GM12878 (cell line): ENCODE measurements at places on chromosomes 2 and 18.

DNA sequence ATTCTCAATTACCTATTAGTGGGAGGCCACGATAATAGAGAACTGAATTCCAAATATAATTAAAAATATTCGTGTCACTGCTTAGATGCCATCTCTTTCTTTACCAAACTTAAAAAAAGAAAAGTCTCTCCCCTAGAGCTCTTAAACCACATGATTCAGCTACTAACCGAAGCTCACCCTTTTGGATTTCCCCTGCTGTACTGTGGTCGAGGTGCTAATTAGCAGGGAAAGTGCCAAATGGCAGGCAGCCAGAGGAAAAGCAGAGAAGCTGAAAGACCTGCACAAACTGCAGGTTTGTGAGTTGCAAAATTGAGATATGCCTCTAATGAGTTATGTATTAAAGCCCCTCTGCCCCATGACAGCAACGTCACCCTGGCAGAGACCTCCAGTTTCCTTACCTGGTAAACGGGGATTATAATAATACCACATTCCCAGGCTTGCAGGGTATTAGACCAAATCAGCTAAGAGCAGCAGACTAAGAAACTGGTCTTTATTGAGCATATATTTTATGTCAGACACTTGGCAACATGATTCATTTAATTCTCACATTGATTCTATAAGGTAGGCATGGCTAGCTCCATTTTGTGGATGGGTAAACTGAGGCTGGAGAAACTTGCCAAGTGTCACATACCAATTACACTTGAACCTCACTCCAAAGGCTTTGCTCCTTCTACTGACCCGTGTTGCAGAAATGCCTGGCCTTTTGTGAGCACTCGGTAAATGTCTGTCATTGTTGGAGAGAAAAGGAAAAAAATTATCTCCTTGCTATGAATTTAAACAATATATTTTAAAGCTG is 259.7 kb downstream of the LPIN1 start:
- peak; percentile 89 for DNase-seq

DNA sequence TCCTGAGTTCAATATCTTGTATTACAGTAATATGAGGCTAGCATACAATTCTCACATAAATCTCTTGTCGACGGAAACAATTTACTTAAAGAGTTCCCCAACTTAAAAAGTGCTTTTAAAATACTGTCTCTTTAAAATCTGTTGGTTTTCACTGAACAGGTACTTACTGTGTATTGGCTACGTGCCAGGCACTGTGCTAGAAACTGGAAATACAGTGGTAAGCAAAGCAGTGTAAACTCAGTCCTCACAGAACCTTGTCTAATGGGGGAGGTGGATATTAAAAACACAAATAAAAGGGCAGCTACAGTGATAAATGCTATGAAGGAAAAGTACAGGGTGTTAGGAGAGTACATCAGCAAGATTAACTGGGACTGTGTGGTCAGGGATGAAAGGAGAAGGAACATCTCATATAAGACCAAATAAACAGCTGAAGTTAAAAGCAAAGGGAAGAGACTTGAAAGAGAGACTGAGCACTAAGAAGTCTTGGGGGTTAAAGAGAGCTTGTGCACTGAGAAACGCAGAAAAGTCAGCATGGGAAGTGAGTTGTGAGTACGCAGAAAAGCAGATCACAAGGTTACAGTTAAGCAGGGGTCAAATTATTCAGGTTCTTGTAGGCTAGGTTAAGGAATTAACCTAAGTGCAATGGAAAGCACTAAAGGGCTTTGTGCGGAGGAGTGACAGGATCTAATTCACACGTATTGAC is 52.5 kb downstream of the USP40 start:
- DNase-seq: no peak

DNA sequence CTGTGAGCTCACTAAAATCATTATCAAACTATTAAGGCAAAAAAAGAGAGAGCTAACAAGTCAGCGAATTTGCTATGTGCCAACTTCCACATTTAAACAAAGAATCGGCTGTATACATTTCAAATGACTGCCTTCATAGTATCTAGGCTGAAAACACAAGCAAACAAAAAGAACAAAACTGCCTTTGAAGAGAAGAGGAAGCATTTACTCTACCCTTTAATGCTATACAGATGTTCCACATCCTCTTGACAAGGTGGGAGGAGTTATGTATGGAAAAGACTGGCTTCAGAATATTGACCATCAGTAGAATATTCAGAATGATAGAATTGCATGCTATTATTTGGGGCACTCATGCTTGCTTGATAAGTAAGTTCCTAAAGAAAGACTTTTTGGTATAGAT is 741.7 kb downstream of the PLCL1 start:
- DNase-seq: no peak

DNA sequence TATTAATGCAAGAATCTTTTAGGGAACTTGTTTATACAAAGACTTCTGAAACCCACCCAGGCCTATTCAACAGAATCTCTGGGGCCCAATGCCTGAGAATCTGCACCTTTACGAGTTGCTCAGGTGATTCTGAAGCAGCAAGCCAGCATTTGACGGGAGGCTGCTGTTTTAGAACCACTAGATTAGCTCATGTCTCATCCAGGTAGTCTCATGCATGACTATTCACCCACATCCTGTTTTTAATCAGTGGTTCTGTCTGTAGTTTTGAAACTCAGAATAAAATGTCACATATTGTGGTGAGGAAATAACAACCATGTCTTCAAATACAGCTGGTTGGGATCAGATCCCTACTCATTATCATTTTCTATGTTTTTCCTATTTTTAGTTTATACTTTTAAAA is 39.5 kb downstream of the CYTIP start:
- DNase-seq: peak; percentile 85

DNA sequence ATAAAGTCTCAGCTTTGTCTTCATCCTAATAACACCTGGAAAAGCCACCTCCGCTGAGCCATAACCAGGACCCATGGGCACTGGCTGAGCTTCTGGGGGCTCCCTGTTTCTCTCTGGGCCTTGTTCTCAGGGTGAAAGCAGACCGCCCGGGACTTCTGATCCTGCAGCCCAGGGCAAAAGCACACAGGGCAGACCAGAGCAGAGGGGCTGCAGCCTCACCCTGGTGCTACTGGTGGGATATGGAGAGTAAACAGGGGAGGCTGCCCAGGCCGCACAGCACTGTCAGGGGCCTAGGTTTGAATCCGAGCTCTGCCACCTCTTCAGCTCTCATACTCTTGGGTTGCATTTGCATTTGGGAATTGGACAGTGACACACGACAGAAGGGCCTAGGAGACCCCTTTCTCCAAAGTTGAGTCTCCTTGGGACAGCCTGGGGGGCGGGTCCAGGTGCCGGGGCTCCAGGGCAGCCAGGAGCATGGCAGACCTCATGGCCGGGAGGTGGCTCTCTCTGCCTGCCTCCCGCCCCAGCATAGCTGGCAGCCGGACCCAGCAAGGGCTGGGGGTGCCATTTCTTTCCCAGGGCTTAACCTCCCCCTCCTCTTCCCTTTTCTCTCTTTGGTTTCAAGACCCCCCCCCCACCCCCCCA is 164.9 kb downstream of the INHBB start:
- no peak for DNase-seq

DNA sequence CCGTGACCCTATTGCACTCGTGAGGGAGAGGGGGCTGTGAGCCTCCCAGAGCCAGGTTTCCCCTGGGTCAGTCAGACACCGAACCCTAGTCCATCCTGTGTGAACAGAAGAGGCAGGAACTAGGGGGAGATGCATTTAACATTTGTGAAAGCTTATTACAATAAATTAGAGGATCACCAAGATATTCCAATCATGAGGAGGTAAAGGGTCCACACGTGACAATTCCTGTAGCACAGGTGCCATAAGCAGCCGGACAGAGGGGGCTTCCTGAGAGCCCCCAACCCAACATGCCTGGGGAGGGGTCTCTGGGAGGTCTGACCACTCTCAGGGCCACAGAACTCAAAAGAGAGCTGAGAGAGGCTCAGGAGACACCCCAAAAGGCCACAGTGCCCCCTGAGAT is 93.3 kb downstream of the KCNF1 start:
- no peak for DNase-seq
